Activated T-cell treated with anti-CD3 and anti-CD28 coated beads, Interleukin-2, amount 50 U/mL, for 24 hours (primary cell): ENCODE measurements at places on chromosomes 6 and 20.

- DNase-seq, result no peak
These were observed 199.3 kb downstream of the BACH2 start for GRCh38 chr6:90097356-90097755.

GRCh38 chr6:89139509-89140346, 6.1 kb upstream of the PM20D2 start:
- no peak for DNase-seq

DNA sequence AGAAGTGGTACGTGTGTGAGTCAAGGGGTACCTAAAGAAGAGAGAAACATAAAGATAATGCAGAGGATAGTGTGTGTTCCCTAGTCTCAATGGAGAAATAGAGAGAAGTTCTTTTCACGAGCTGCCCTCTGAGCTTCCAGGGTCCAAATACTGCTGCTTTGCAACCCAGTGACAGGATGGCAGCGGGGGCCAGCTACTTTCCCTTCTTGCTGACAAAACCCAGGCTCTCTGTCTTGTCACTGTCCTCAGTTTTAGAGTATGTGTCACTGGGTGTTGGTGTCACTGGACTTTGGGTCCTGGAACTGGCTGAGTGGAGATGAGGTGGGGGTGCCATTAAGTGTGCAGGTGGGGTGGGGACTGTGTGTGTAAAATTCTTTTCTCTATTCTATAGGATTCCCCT, 265.6 kb downstream of the CDC5L start:
- DNase-seq, result no peak

GRCh38 chr6:100176311-100176950, 182.4 kb upstream of the MCHR2 start:
- no peak for DNase-seq

DNA sequence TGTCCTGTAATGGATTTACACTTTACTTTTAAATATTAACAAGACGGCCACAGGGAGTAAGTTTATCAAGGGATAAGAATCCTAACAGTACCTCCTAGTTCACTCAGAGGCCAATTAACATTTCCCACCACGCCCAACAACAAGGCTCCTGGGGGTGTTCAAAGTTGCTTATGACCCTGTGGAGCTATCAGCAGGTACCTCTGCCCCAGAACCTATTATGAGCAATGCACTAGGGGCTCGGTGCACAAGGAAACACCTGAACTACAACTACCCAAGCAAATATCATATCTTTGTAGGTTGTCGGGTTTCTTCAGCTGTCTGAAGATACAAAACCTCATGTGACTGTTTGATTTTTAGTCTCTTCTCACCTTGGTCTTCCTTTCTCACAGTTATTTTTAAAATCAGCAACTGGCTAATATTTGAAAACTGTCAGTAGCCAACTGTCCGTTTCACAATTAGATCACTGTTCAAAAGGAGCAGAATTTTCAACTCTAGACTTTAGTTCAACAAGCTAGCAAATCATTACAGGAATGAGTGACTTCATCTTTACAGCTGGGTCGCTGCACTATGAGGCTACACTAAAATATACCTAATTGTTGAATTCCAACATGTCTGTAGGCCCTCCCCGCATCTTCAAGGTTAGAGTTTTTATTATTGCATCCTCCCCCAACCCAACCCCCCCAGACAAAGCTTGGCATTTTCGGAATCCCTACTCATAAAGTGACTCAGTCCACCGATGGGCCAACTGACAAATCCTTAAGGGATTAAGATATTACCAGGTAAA, 38.1 kb downstream of the B4GALT5 start:
- DNase-seq, result no peak

- no peak for DNase-seq
These were observed 668.6 kb downstream of the UTRN start for GRCh38 chr6:144953552-144954240.

DNA sequence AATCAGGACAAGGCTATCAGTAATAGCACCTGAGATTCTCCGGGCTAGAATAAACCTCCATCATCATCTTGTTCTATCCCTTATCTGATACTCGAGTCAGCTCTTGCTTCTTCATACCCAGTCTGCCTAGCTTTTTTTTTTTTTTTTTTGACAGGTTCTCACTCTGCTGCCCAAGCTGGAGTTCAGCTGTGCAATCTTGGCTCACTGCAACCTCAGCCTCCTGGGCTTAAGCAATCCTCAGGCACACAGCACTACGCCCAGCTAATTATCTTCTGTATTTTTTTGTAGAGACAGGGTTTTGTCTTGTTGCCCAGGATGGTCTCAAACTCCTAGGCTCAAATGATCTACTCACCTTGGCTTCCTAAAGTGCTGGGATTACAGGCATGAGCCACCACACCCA, 19.5 kb downstream of the SRSF6 start:
- DNase-seq, result no peak

GRCh38 chr6:110034667-110035036, 56.5 kb downstream of the GPR6 start:
- no peak for DNase-seq

- DNase-seq, result no peak
These were observed 82.6 kb upstream of the CNKSR3 start for GRCh38 chr6:154593122-154593521.

DNA sequence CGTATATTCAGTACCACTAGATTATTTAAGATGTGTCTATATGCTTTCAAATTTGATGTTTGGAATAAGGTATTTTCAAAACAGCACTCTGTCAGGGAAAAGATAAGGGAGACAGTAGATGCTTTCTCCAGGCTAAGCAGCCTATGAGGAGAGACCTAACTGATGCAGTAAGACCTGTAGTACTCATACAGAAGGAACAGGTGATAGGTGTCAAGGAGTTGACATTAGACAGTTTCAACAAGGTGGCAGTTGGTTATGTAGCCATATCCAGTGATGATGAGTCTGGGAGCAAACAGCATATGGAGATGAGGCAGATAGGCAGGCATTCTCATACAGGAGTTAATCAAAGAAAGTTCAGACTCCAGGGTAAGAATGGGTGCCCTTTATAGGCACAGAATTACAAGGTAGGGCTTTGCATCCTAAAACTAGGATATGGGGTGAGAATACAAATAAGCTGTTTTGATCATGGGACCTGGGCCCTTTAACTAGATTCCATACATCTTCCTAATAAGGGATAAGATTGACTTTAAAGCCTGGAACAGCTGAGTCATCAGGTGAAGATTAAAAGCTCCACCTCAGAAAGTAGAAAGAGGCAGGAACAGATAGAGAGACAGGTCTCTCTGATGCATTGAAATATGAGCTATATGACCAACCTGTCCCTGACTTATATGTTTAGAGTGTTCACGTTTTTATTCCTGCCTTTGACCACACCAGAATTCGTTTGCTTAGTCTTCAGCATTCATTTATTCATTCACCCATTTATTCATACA, 7.9 kb downstream of the RSPH4A start:
- DNase-seq, result no peak

- DNase-seq, result no peak
These were observed 74.8 kb upstream of the SIRPA start for GRCh38 chr20:1820138-1821079.

DNA sequence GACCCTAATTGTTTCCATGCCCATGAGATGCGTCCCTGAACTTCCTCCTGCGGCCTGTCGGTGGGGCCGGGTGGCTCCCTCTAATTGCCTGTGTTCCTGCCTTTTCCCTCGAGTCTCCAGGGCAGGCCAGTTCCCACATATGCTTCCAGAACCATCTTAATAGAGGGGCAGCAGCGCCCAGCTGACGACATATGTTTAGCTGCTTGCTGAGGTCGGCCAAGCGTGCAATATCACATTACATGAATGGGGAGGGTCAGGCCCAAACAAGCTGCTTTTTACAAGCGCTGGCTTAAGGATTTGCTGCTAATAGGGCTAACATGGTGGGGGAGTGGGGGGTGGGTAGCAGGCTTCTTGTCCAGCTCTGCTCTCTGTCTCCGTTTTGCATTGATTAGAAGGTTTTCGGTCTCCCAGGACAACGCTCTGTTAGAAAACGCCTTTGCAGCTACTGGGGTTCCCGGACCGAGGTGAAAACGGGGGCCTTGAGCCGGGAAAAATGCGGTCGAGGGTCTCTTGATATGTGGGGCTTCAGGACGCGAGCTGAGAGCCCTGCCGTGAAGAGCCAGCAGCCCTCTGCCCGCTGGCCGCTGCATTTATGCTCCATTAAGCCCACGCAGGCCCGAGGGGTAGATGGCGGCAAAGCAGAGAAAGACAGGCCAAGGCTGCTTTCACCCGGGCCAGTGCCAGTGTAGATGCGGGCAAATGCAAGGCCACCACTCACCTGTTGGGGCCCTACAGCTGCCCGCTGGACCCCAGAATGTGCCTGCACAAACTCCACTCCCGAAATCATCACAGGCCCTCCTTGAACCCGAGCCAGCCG, 308.5 kb downstream of the BMP7 start:
- no peak for DNase-seq

- peak; percentile 84 for DNase-seq
These were observed 89.1 kb downstream of the NCR2 start for GRCh38 chr6:41424370-41425058.

GRCh38 chr6:156779206-156780094, 2.3 kb downstream of the ARID1B start:
- peak; percentile 81 for DNase-seq

- no peak for DNase-seq
These were observed 8.4 kb upstream of the RNF217 start for GRCh38 chr6:124953808-124954207.

DNA sequence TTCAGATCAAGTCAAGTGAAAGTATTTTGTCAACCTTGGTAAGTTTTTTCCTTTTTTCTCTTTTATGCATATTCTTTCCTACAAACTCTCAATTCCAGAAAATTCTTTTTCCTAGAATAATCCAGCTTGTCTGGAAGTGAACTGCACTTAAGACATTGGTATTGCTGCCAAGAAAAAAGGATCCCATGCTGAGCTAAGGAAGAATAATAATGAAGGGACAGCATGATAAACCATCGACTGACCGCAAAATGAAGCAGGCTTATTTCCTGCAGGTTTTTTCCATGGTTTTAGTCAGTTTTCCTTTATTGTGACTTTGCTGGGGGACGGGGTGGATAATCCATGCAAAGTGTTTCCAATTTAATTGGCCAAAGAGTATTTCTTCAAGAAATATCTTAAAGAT, 857.6 kb upstream of the SLC35B3 start:
- DNase-seq, result no peak

DNA sequence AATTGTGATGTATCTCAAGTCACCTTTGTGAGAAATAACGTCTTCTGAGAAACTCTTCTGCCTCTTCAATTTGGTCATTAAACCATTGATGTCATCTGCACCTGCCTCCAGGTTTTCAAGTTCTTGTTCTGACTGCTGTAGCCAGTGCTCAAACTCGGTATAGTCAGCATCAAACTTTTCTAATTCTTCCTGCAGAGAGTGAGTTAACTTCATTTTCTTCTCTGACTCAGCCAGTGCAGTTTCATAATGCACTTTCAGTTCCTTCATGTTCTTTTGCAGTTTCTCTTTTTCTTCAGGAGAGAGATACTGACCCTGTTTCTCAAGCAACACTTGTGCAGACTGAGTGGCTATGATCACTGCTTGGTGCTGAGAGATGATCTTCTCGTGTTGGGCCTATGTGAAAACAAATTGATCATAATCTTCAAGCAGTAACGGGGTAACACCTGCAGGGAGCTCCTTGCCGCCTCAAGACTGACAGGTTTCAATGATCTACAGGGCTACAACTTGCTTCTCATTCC, 48.8 kb downstream of the DST start:
- peak; percentile 32 for DNase-seq

- DNase-seq, result no peak
These were observed 455.1 kb upstream of the HSF2 start for GRCh38 chr6:121944354-121944753.
